ENCODE measurements at places on chromosomes 4 and X.

- DNase-seq, result no peak
These were observed 383.4 kb upstream of the FGF13 start for GRCh38 chrX:139094671-139095592.

- no peak for DNase-seq
These were observed 1.9 kb upstream of the FAM9C start for GRCh38 chrX:13046141-13046855.

GRCh38 chr4:55503169-55503568 lies 43.5 kb downstream of the CLOCK start:
- DNase-seq, result no peak

DNA sequence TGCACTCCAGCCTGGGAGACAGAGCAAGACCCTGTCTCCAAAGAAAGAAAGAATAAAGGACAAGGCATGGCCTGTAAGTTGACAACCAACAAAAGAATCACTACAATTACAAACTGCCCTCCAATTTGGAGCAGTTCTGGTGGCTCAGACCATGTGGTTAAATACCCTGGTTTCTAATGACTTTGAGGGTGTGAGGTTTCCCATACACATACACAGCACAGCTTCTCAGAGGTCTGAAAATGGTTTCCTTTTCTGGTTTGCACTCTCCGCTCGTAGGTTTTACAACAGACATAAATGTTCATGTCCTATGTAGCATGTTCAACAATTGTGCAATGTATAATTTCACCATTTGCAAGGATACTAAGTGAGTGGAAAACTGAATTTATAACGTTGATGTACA lies 34.2 kb upstream of the MXRA5 start:
- no peak for DNase-seq

DNA sequence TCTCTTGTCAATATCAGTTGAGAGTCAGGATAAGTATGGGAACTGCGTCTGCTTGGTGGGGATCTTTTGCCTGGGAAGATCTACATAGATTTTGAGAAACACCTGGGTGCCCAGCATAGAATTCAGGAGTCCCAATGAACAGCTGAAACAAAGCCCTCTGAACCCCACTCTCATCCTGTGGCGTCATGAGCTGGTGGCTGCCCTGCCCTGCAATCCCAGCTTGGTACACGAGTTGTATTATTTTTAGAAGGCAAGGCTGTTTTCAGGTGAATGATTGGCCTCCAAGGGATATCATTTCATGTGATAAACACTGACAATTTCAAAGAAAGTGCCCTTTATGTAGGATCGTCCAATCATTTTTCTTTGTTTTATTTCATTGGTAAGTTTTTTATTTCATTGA lies 60.8 kb downstream of the HCCS start:
- DNase-seq, result no peak

DNA sequence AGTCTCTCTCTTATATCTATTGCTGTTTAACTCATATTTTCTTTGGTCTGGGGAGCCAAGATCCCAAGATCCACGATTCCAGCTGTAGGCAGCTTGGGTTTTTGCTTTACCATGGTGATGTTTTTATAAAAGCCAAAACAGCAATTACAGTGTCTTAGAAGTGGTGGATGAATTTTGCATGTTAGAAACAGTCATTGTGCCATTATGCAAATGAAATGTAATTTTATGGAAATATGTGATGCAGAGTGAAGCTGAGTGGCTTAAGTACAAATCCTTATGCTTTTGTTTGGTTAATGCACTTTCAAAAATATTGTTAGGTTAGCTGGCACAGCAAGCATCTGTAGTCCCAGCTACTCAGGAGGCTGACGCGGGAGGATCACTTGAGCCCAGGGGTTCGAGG lies 32.8 kb upstream of the PTTG2 start:
- DNase-seq, result no peak

GRCh38 chr4:142091085-142091513 lies 454.7 kb downstream of the IL15 start:
- DNase-seq, result no peak

GRCh38 chr4:38279650-38280322 lies 319.6 kb downstream of the PTTG2 start:
- DNase-seq, result no peak

- no peak for DNase-seq
These were observed 140.7 kb upstream of the SMIM31 start for GRCh38 chr4:164613256-164613655.

DNA sequence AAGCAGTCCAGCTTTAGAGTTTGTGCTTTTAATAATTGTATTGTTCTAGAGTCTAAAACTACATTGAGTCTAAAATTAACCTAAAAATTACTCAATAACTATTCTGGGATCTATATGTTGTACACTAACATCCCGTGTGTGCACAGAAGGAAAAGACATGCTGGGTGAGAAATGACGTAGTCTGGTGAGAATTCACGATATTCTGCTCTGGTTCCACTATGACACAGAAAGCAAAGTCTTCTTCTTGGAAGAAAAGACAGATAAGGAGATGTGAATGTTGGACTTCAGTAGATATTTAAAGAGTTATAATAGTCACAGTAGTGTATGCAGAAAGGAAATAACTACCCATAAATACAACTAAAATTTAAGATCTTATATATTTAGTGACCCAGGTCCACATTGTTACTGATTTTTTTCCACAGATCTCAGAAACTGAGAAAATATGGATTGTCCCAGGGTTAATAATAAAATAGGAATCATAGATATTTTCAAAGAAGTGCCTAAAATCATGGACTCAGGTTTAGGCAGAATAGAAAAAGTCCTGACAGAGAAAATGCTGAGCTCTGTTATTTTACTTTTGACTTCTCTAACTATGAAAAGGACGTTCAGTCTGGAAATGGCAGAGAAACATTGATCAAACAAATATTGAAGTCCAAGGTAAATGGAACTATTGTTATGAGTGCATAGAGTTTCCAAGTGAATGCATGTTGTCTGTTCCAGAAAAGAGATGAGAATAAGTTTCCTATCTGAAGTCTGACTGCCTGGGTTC lies 170.7 kb downstream of the ANKRD50 start:
- DNase-seq, result no peak

GRCh38 chrX:19776753-19777152 lies 110.6 kb downstream of the SH3KBP1 start:
- DNase-seq, result no peak

GRCh38 chrX:46446727-46447378 lies 98.4 kb downstream of the ZNF674 start:
- DNase-seq, result peak; percentile 65

- no peak for DNase-seq
These were observed 110.6 kb upstream of the LIMCH1 start for GRCh38 chr4:41427306-41427882.

DNA sequence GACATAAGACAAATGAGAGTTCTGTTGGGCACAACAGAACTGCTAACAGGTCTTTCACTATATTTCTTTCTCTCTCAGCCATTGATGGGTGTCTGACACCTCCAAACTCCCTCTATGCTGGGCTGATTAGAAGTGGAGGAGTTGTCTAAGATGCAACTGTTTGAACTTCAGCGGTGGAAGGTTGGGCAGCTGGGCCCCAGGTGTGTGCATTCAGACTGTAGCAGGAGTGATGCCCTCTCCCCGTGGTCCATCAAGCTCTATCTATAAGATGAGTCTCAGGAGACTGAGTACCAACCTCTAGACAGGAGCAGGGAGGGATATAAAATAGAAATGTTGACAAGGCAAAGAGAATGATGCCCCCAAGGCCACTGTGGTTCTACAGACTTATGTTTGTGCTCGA lies 28.2 kb upstream of the CHRNA9 start:
- no peak for DNase-seq

DNA sequence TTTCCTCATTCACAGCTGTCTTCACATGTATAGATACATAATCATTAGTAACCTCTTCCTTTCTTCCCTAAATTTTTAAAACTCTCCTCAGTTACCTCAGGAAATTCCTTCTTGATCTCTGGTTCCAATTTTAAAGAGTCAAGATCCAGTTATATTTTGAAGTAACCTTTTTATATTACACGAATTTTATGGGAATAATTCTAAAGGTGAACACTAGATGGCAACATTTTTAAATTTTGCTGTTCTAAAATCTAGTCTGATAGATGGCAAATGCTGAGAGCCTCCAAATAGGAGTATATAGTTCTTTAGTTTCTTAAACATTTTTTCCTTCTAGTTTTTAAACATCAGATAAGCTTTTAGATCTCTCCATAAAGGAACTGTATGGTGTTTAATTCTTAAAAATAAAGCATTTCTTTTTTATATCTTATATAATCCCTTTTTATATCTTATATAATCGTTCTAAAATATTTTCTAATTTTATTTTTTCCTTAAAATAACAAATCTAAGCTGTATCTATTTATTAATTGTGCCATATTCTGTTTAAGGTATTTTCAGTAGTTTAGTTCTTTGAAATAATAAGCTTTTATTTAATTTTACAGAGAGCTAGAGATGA lies 37.9 kb upstream of the PAPSS1 start:
- DNase-seq, result no peak

- DNase-seq, result no peak
These were observed 85.1 kb downstream of the FBXO8 start for GRCh38 chr4:174198396-174198795.

- no peak for DNase-seq
These were observed 44.5 kb downstream of the TRIM2 start for GRCh38 chr4:153248641-153249198.

DNA sequence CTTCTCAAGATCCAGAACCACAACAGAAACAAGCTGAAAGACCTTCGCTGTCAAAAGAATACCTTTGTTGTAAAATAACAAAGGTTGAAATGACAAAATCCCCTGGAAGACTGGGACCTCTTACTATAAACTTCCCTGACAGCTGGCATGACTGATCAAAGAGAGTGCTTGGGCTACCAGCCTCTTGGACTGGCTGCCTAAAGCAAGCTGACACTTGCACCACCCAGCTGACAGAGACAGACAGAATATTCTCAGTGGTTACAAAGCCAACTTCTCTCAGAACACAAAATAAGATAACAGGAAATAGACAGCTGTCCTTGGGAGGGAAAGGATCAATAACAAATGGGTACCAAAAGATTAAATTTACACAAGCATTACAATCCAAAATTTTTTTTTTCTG lies 241.7 kb upstream of the SPOCK3 start:
- DNase-seq, result no peak

DNA sequence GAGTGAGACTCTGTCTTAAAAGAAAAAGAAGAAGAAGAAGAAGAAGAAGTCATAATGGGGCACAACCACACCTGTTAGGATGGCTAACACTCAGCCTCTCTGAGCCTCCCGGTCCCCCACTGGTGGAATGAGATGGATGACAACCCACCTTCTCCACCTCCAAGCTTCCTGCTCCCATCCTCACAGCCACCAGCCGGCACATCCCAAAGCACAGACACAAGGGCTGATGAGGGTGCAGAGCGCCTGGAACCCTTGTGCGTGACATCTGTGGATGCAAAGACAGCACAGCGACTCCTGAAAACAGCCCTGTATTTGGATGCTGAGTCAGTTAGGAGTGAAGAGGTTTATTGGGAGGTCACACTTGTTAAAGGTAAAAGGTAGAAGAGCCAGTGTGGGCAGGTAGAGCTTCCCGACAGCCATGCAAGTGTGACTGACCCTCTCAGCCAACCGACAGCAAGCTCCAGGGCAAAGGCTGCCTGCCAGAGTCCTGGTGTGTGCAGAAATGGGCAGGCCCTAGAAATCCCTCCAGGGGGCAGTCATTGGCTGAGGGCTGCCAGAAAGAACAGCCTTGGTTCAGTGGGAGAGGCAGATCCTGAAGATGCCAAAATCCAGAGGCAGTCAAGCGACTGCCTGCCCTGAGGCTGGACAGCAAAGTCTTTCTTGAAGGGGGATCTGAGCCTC lies 26.6 kb upstream of the MAN2B2 start:
- DNase-seq, result peak; percentile 7

DNA sequence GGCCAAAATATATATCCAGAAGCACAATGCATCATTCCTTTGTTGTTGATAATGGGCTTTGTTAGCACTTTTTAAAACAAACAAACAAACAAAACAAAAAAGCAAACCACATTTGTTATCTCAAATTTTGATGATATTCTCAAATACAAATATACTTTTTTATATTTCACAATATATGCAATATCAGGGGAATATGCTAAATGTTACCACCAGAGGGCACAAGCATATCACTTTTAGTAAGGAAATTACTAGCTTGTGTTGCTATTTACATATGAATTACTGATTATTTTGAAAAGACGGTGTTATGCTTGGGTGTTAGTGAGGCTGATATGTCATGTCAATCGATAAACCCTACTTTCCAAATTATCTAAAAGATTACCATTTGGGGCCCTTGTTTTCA lies 29.1 kb downstream of the RIPPLY1 start:
- DNase-seq, result no peak

DNA sequence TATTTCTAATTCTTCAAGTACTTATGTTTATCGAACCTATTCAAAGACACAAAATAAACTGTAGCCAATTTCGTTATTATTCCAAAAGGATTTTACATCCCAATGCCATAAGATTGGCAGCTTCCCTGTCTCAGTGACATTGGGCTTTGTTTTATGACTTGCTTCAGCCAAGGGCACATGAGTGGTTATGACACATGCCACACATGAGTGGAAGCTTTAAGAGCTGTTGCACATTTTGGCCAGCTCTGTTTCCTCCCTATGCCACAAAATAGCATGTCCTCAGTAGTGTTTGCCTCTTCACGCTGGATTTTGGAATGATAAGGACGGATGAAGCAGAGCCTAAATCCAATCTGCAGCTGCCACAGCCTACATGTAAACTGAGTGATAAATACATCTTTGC lies 21.9 kb downstream of the SEC24D start:
- no peak for DNase-seq
